ENCODE measurements at places on chromosomes 5 and 9.
A peak's percentile ranks its signal among the peaks of the same experiment; 100 is the strongest.

DNA sequence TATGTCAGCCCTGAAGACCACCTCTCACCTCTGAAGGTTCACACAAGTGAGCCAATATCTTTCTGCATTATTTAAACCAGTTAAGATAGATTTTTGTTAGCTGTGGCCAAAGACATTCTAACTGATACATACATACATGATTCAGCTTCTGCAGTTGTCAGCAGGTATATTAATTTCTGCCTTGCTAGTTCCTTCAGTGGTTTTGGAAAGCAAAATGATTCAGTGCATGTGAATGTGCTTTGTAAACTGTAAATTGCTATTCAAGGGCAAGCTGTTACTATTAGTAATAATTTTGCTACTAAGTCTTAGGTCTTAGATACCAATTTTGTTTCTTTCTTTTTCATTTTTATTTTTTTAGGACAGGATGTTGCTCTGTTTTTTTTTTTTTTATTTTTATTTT is 89.2 kb upstream of the ERBIN start:
- no peak for DNase-seq

DNA sequence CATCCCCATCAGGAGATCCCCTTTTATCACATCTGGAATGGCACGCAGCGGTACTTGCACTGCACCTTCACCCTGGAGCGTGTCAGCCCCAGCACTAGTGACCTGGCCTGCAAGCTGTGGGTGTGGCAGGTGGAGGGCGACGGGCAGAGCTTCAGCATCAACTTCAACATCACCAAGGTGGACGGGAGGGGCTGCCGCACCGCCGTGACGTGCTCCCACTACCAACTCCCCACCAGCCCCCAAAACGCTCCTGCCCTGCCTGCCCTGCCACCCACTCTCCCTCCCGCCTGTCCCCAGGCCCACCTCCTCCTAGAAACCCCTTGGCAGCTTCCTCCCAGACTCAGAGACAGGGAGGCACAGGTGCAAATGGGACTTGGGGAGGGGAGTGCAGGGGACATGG is 20.7 kb downstream of the HK3 start:
- DNase-seq, result no peak

GRCh38 chr5:54362434-54362833 is 52.1 kb upstream of the ARL15 start:
- no peak for DNase-seq

- no peak for DNase-seq
These were observed 2.9 kb downstream of the NRARP start for GRCh38 chr9:137299203-137299565.

DNA sequence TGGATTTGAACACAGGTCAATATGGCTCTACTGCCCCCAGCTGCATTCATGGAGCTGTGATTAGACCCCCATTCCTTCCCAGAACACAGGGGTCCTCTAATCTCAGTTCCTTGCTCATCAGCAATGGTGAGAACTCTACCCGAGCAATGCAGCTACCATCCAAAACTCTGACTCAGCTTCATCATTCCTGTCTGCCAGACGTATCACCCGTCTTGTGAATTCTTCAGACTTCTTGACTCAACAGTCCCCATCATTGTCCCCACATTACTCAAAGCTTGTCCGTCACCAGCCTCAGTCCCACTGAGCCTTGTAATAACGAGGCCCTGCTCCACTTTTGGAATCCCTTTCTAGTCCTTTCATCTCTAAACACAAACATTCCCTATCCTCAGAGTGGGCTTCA is 36.3 kb upstream of the STX17 start:
- no peak for DNase-seq

GRCh38 chr5:53478411-53479044 is 1.9 kb upstream of the FST start:
- DNase-seq, result peak; percentile 48

DNA sequence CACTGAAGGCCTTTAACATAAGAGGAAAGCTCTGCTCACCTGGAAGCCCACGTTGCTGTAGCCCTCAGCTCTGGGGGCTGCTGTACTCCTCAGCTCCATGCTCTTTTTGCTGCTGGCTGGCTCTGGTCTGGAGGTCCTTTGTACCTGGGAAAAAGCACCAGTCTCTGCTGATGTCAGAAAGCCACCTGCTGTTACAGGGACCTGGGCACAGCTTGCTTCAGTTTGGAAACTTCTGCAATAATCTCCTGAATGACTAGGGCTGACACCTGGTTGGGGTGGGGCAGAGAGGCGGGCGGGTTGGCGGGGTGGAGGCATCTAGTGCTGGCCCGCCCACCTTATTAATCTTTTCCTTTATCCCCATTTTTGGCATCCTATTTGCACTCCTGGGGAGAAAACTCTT is at the start of gene SLC28A3:
Gene SLC28A3 (minus strand): TSS at position 224 of the 400 bp plus-strand sequence. CDS start 125 bp downstream, at position 99.
- no peak for DNase-seq

DNA sequence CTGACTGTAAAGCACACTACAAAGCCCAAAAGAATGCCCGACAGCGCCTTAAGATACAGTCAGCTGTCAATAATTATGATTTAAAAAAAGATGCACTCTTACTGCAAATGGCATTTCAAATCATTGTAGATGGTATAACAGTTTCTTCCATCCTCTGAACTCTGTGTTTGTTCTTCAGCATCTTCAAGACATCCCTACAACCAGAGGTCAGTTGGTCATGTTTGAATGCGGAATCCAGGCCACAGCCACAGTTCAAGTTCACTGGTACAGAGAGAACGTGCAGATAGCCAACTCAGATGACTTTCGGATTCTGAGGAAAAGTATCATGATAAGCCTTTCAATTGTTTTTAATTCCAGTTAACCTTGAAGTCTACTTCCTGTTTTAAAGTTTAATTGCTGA is 8.7 kb upstream of the MYOT start:
- DNase-seq, result no peak

DNA sequence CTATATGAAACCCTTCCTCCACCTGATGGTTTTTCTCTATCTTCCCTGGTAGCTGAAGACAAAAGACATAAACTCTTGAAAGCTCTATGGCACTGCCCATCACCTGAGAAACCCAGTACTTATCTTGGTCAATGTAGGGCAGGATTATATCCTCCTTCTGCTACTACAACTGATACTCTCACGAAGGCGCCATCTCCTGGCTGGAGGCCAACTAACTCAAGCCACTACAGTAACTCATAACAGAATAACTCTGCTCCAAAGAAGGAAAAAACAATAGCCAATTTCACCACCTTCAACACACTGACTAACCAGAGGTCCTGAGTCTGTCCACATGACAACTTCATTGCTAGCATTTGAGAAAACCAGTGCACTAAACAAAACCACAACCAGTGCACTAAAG is 409.2 kb downstream of the CETN3 start:
- DNase-seq, result peak; percentile 25

- no peak for DNase-seq
These were observed 47.8 kb downstream of the THOC3 start for GRCh38 chr5:175920231-175920811.

DNA sequence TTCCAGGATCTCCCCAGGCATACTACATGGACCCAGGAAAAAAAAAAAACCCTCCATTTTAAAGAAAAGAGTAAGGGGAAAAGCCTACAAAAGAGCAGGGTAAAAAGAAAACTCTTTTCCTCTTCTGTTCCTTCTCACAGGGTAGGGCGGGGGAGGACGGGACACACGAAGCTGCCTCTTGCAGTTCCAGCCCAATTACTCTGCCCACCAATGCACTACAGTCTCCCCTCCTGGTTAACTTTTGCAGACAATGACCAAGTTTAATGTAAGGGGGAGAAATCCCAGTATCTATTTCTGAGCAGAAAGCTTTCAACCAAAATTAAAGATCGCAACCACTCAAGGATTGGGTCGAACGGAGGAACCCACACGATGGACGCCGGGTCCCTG is 1.3 kb downstream of the BRD3 start:
- DNase-seq, result no peak
